ENCODE measurements at places on chromosomes 12 and 14.

GRCh38 chr12:56158926-56159461, 835 bp downstream of the MYL6 start:
- peak; percentile 28 for DNase-seq

GRCh38 chr14:69092840-69093422, 60.0 kb downstream of the DCAF5 start:
- DNase-seq: no peak

- DNase-seq: no peak
These were observed 214.4 kb downstream of the BMP4 start for GRCh38 chr14:53742233-53742620.

- DNase-seq: no peak
These were observed 58.2 kb downstream of the ALG10B start for GRCh38 chr12:38374751-38375150.

DNA sequence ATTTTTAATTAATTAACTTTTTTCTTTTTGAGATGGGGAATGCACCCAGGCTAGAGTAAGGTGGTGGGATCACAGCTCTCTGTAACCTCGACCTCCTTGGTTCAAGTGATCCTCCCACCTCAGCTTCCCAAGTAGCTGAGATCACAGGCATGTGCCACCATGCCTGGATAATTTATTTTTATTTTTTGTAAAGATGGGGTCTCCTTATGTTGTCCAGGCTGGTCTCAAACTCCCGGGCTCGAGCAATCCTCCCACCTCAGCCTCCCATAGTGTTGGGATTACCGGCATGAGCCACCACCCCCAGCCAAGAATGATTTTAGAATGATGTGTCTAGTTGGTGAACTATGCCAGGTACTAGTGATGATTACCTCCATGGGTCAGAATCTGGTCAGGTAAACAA, 6.6 kb upstream of the LRP10 start:
- no peak for DNase-seq

- DNase-seq: no peak
These were observed 86.7 kb downstream of the PRIMA1 start for GRCh38 chr14:93701562-93701961.

- DNase-seq: peak; percentile 18
These were observed 130.3 kb upstream of the FUT8 start for GRCh38 chr14:65281991-65282895.

GRCh38 chr14:88681755-88682494, 110.8 kb downstream of the EML5 start:
- DNase-seq: no peak

- DNase-seq: no peak
These were observed 66.2 kb downstream of the NTF3 start for GRCh38 chr12:5498076-5498475.

DNA sequence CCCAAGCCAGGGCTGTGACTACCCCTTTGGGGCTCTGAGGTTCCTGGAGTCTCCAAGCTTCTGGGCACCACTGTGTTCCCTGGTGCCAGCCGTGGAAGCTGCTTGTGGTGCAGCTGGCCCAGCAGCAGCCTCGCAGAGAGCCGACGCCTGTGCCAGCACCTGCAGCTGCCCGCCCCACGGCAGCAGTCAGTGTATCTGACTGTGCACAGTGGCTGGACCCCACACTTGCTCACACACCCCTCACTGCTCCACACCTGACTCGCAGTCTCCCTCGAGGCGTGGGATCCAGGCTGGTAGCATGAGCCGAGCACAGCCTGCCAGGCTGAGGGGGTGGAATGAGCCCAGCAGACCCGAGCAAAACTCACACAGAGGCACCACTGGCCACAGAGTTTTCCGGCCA, 325.2 kb downstream of the PCNX1 start:
- no peak for DNase-seq

DNA sequence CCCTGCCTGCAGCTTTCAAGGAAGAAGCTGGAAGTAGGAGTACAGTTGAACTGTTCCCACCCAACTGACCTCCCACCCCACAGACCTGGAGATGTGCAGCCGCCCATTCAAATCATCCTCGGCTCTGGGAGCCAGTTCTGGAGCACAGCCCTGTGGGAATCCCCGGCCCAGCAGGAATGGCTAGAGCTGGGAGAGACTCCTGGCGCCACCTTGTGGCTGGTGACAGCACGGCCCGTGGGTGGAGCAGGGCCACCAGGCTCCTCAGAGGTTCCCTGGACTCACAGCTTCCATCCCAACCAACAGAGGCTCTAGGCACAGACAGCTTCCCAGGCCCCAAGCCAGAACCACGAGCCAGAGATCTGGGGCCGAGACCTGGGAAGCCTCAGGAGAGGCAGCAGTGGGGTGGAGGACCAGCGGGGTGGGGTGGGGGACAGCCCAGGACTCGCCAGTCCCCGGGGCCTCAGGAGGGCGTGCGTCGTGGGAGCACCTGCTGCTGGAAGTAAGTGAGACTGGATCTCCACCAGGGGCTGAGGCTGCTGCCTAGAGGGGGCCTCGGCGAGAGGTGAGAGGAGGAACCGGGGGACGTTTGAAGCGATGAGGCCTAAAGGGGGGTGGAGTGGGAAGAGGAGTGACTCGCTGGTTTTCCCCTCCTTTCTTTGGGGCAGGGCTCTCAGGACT, 43.4 kb downstream of the RNF34 start:
- peak; percentile 47 for DNase-seq

DNA sequence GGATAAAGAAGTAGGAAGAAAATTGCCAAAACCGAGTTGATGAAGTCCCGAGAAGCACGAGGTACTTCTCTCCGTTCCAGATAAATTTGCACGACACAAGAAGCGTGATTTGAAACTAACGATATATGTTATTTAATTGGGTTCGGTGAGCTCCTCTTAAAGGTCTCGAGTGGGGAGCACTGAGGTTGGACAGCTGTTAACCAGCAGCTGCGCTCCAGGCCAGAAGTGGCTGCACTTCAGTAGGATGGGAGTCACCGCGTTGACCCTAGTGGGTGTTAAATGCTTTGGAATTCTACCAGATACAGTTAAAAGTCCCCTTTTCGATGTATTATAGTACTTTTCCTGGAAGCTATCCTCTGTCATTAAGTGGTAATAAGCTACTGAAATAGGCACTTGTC, 953 bp upstream of the DCAF5 start:
- DNase-seq: no peak

GRCh38 chr12:4383304-4383865, 3.9 kb upstream of the FGF23 start:
- DNase-seq: no peak

- DNase-seq: no peak
These were observed 22.5 kb upstream of the VWF start for GRCh38 chr12:6146951-6147350.

- no peak for DNase-seq
These were observed 261.9 kb downstream of the TMEM132D start for GRCh38 chr12:129641926-129642325.

GRCh38 chr12:130709151-130709970, 6.7 kb downstream of the RIMBP2 start:
- DNase-seq: no peak

- no peak for DNase-seq
These were observed 16.2 kb downstream of the AACS start for GRCh38 chr12:125081427-125081826.

- no peak for DNase-seq
These were observed 52.4 kb upstream of the STON2 start for GRCh38 chr14:81452341-81453133.

DNA sequence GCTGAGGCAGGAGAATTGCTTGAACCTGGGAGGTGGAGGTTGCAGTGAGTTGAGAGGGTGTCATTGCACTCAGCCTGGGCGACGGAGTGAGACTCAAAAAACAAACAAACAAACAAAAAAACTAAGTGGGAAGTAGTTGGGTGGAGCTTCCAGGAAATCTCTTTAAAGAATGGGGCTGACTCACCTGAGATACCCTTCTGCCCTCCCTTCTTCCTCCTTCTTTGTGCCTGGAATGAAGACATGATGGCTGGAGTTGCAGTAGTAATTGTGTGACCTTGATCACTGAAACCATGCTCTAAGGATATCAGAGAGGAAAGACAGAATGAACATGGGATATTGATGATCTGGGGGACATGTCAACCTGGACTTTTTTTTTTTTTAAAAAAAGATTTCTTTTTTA, 87.6 kb upstream of the MED13L start:
- no peak for DNase-seq

DNA sequence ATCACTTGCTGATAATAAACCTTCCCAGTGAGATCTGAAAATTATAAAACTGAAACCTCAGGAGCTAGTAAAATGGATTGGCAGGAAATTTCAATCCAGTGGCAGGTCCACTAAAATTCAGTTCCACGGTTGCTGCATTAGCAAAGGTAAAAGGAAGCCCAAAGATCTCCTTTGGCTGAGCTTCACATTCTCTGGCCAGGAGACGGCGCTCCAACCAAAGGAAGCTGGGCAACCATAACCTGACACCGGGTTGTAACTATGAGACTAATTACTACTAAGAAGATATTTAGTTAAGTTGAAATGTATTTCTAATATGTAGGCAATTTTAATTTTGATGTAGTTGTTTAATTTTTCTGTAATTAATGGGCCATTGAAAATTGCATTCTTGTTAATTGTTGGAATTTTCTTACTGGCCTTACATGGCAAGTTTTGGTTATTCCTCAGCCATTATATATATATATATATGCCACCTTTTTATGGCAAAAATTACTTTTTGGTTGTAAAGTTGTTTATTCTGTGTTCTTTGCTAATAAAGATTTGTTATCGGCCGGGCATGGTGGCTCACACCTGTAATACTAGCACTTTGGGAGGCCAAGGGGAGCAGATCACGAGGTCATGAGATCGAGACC, 17.0 kb downstream of the OR8S1 start:
- peak; percentile 40 for DNase-seq

DNA sequence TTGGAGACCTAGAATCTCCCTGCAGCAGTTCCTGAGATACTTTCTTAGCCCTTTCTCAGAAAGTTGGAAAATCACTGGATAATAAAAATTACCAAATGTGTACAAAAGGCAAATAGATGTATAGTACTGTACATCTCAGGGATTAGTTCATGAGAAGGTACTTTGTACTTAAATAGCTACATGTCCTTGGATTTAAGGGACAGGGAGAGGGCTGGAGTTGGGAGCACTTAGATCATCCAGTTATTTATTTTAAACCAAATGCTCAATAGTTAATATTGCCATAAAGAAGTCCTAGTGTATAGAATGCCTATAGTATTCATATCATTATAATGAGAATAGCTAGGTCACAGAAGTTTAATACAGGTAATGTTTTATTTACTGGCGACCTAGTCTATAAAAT, 13.4 kb downstream of the CDKN3 start:
- no peak for DNase-seq

DNA sequence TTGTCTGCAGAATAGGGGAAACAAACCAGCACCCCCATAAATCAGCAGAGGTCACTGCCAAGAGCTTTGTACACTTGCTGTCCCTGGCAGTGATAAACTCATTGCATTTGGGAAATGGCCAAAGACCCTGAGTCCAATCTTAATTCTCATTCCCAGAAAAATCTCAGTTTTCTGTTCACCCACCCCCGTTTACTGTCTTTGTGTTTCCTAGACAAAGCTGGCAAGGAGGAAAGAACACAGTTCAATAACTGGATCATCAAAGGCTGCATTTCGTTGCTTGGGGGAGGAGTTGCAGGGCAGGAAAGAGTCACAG, 365.1 kb downstream of the DPF3 start:
- no peak for DNase-seq

DNA sequence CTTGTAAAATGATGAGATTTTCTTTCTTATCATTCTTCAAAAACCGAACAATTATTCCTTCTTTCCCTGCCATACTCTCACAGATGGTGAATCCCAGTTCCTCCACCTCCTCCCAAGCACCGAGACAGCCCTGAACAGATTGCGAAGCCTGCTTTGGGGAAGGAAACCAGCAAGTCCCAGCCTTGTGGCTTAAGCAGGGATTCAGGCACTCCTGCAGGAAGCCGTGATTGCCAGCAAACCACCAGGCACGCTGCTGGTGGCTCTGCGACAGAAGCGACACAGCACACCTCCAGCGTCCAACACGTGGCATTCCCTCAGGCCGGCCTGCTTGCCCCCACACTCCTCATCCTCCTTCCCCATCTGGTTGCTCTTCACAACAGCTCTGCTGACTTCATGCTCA, 237.7 kb downstream of the GXYLT1 start:
- DNase-seq: no peak

DNA sequence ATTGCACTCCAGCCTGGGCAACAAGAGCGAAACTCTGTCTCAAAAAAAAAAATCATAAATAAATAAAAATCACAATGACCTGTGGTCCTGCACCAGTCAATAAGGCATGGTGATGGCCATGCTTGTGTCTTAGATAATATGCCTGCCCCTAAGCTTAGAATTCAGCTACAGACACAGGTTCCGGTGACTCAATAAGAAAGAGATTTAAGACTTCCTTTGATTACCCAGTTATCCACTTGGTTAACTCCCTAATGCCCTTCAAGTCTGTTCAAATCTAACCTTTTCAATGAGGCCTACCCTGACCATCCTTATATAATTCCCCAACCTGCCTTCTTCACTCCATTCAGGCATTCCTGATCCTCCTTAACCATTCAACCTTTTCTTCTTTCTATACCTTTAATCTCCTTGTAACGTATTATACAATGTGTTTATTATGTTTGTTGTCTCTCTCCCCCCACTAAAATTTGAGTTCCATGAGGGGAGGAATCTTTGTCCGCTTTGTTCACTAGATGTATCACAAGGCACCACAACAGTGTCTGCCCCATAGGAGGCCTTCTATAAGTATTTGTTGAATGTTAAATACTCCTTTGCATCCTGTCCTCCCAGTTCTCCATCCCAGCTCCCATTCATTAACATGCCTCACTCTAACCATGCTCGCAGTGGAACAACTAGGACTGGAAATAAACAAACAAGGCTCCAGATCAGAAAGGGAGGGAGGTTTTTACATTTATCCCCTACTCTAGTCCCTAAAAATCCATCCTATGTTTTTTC, 8.9 kb downstream of the MAP4K5 start:
- DNase-seq: no peak

DNA sequence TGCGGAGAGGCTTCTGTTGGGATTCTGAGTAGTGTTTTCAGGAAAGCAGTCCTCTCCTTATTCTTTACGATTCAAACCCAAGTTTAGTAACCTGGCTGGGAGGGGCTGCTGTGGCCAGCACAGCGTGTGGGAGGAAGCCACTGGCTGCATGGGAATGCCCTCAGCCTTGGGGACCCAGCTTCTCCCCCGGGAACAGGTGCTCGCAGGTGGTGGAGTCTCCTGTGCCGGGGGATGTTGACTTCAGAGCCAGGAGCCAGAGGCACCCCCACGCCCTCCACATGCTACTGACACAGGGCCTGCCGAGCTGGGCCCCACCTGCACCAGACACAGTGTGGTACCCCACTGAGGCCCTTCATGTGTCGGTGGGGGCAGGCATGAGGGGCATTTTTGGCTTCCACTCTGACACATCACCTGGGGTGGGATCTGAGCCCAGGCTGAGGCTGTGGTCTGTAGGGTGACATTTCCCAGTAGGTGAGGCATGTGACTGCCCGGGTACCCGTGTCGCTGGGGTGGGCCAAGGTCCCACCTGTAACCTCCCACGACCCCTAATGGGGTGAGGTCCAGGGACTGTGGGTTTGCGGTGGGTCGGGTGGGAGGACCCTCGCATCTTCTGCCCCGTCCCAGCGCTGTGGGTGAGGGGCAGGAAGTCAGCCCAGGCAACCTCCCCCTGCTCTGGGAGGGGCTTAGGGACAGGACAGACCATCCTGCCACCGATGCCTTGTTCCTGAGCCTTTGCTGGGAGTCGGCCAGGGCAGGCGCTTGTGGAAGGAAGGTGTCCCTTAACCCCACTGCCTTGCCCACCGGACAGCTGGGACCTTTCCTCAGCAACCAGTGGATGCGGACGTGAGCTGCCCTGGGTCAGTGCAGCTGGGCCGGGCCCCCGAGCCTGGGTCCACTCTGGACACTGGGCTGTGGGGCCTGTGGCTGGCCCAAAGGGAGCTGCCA, 26.5 kb downstream of the MTA1 start:
- no peak for DNase-seq
